MG63 (cell line): ENCODE measurements at places on chromosomes 3 and 15. TPM values are rescaled to one million over a fixed set of nuclear protein-coding genes. Genes with fewer than 3 reads are reported as not detected.

DNA sequence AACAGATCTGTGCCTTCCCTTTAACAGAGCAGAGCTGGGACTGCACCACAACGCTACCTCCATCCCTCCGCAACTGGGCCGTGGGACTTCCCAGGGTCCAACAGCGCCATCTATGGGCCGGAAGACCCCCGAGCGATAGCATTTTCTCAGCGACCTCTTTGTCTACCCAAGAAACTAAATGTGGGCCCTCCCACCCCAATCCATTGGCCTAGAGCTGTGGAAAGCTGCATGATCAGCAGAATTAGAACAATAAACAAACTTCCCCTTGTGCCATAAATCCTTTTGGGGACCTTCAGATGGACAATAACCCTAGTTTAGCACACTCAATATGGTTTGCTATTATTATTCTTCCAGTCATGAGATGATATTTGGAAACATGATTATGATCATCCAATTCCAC lies 74.8 kb upstream of the NTRK3 start:
- DNase-seq = peak; percentile 36

GRCh38 chr3:123323781-123324180 lies 122.0 kb downstream of the SEC22A start:
- no peak for DNase-seq

Gene IREB2
- total RNA-seq = 13.2 and 15.1 TPM in 2 replicates

DNA sequence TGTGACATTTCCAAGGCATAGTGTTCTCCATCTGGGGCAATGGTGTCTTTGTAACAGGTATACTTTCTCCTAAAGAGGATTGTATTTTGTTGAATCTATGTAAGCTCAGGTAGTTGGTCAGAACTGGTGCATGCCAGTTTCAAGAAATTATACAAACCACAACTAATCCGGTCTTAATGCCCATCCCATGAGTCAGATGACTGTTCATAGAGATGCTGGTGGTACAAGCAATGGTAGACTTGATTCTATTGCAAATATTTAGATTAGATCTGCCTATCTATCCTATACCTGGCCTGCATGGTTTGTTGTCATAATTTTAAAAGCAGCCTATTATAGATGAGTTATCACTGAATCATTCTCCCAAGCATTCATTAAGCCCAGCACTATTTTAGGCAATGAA lies 43.5 kb downstream of the ATP13A5 start:
- no peak for DNase-seq

Gene SAMD7
- total RNA-seq = not detected in 2 replicates

Gene RAB27A
- total RNA-seq = 4.3 and 27.5 TPM in 2 replicates

GRCh38 chr3:114527036-114527644 lies 233.3 kb downstream of the TIGIT start:
- DNase-seq = no peak

Gene GOLGA8K
- total RNA-seq = 2.7 TPM in 1 of 2 replicates, not detected in the other

DNA sequence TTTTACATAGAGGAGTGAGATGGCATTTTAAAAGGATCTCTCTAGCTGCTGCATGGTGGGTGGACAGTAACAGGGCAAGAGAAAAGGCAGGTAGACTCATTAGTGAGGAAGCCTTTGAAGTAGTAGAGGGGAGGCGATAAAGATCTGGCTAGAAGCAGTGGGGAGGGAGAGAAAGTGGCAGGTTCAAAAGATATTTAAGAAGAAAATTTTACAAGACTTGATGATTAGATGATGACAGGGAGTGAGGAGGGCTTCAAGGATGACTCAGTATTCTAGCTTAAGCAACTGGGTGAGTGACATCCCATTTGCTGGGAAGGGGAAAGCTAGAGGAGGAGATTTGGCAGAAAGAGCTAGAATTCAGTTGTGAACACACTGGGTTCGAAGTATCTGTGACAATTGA lies 3.8 kb upstream of the BRPF1 start:
- DNase-seq = no peak

- DNase-seq = no peak
Observed at GRCh38 chr15:81268881-81269601, 54.9 kb downstream of the STARD5 start.
